ENCODE measurements at places on chromosomes 12 and 14.

DNA sequence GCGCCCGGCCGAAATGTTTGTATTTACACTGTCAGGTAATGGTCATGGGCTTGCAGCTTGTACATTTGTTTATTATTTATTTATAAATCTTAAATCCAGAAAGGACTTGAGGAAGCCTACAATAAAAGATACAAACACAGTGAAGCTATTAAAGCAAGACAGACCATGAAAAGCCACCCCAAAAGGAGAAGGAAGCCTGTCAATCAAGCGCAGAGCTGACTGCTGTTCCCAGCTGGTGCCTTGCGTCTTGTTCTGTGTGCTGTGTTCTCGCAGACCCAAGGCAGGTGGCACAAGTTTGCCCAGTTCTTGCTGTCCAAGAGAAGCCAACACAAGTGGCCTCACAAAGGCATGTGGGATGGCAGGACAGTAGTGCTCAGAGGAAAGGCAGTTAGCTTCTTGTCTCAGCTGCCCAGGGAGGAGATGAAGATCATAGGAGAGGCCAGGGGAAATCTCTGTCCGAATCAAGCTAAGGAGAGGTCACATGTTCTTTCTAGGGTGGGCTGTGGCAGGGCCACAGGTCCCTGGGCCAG, 73.2 kb downstream of the SLC25A47 start:
- no peak for DNase-seq

DNA sequence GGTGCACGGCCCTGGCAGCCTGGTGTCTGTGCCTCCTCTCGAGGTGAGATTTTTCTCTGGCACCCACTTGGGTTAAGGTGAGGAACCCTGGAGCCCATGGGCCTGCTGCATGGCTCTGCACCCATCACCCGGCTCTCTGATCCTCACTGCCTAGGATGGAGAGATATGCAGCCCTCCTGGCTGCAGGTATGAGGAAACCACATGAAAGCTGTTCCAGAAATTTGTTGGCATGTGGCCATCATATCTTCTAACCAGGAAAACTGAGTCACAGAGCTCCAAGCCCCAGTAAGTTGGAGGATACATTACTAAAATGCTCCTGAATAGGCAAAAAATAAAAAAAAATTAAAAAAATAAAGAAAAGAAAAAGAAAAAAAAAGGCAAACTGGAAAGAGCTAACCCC, 39.3 kb upstream of the DDX11 start:
- DNase-seq = no peak

DNA sequence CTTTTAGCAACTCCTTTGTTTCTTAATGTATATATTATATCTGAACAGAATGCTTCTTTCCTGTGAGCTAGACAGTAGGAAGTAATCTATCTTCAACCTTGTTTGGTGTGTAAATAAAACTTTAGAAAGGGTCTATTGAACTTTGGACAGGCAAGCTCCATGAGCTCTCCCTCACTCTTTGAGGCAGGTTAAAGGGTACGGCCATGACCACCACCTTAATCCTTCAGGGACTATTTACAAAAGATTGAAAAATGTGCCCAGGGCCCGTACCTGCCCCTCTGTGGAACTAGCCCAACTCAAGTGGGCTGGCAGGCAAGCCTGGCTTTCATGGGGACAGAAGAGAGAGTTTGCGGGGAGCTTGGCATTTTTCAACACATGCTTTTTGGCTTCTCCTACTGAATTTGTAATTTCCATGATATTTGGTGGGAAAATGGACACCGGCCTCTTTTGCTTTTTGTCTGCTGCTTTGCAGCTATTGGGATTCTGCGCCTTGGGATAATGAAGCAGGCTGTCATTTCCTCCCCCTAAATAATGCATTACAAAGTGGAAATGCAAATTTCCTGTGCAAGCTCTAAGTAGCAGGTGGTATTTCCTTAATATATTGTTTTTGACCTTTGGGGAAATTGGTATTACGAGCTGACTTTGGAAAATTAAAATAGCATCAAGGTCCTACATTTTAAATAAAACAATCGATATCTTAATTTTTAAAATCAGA, 106.0 kb downstream of the HMGA2 start:
- DNase-seq = no peak

GRCh38 chr14:105042813-105043212, 21.9 kb upstream of the CDCA4 start:
- no peak for DNase-seq

DNA sequence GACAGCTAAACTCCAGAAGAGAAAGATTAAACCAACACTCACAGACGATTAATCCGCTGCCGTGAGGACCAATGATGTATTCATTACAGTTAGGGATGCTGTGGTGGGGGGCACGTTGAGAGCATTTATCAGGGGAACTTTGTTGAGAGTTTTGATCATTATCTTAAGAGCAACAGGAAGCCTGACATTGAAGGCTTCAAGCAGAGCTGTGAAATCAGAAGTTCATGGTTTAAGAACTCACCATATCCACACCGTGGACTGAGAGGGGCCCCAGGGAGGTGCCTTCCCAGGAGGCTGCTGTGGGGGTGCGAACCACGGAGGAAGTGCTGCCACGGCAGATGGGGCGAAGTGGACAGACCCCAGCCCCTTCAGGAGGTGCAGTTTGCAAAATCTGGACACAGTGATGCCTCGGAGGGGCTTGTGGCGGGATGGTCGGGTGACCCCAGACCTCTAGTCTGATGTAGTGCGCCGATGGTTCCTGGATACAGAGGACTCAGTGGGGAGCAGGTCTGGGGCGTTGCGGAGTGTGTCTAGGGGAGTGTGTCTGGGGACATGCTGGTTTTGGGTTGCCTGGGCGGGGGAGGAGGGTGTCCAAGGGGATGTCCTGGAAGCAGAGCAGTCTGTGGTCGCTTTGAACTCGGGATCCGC, 73.0 kb downstream of the DIO3 start:
- DNase-seq = no peak

DNA sequence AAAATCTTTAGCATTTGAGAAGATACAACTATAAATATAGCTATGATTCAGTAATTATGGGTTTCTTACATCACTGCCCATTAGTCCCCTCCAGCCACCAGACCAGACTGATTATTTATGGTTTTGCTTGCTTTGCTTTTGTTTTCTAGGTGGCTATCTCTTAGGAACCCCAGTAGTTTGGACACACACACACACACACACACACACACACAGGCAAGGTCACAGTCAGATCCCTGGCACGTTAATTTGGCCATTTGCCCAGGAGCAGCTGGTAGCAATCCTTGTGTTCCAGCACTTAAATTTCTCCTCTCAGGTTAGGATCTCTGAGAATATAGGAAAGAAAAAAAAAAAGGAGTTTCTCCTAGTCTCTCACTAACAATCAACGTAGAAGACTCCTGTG, 90.2 kb upstream of the RESF1 start:
- no peak for DNase-seq

DNA sequence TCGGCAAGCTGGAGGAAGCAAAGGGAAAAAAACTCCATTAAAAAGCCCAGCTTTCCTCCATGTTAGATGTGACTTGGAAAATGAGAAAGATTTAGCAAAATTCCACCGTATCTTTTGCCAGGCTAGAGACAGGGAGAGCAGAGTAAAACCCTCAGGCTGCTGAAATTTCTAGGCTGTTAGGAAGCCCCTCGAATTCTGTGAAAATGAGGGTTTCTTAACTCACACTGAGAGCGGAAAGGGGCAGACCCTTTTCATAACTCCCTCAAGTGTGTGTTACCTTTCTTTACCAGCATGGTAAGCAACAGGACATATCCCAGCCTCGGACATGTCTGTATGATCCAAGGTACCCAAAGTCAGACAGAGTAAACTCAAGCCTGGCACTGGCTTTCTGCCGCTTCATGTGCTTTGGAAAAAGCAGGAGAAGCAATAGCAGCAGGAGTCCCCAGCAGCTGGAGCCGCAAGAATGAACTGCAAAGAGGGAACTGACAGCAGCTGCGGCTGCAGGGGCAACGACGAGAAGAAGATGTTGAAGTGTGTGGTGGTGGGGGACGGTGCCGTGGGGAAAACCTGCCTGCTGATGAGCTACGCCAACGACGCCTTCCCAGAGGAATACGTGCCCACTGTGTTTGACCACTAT, at the start of gene RHOJ:
Gene RHOJ, plus strand, starts transcription at position 37 of the 637 bp plus-strand sequence. Its CDS starts 427 bp downstream, at position 464.
- no peak for DNase-seq

DNA sequence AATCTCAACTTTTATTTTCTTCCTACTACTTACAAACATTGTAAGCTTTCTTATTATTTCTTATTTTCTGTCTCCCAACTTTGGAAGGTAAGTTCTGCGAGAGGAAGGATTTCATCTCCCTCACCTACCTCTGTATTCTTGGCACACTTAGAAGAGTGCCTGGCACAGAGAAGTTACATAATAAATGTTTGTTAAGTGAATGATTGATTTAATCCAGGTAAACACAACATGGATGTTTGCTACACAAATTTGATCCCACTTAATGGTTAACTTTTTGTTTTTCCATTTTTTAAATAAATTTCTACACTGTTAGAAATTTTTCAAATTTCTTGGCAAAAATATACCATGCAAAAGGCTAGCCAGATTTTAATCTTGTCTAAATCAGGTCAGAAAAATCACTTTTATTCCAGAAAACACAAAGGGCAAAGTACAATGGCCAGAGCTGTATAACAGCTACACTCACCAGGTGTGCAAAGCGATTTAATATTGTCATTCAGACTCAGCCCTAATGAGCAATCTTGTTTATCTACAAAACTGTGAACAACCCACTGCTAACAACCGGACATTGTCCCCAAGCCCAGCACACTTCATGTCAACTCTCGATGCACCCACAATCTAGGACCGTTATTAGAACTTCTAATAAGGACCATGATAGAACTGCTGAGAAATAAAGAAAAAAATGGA, 222.1 kb upstream of the EEA1 start:
- no peak for DNase-seq

GRCh38 chr12:113249546-113249945, 28.3 kb downstream of the TPCN1 start:
- no peak for DNase-seq

DNA sequence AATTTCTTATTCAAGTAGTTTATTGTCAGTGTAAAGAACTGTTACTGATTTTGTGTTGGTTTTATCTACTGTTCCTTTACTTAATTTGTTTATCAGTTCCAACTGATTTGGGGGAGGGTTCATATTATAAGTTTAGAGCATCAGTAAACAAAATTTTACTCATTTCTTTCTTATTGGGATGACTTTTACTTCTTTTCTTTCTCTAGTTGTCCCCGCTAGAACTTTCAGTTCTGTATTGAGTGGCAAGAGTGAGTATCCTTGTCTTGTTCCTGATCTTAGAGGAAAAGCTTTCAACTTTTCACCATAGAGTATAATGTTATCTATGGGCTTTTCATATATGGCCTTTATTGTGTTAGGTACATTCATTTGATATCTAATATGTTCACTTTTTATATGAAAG, 584.1 kb downstream of the LRFN5 start:
- no peak for DNase-seq

DNA sequence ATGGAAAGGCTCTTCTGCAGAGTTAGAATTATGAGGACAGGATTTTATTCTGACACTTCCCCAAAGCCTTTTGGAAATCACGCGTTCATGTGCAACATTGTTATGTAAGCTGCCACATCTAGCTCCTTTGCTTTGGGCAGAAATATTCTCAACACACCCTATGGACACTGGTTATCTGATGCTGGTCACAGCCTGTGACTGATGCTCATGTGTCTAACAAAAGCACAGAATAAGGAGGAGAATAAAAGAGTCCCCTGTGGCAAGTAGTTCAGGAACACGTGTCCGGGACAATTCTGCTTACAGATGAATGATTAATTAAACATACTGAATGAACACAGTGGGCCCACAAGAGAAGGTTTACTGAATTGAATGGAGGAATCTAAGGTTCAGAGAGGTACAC, 22.1 kb downstream of the FOXN3 start:
- no peak for DNase-seq

DNA sequence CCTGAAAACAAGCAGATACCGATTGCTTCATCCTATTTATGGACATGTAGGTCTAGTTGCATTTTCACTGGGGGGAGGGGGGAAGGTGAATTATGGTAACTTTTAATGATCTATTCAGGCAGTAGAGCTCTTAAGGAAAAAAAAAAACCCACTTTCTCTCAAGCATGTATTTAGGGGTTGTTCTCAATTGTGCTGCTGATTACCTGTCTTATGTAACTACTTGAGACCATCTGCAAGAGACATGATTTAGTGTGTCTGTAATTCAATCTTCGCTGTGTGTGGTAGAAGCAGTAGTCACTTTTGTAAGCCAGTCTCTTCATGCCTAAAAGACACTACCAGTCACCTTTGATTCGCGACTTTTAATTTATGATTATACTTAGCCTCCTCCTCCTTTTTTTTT, 8.9 kb downstream of the CALM1 start:
- no peak for DNase-seq

- no peak for DNase-seq
Measured at GRCh38 chr14:23925523-23926075, 28.0 kb upstream of the DHRS4 start.

- no peak for DNase-seq
Measured at GRCh38 chr12:2851931-2852330, 4.9 kb downstream of the TEX52 start.

- no peak for DNase-seq
Measured at GRCh38 chr12:116595186-116595585, 36.0 kb downstream of the MAP1LC3B2 start.

DNA sequence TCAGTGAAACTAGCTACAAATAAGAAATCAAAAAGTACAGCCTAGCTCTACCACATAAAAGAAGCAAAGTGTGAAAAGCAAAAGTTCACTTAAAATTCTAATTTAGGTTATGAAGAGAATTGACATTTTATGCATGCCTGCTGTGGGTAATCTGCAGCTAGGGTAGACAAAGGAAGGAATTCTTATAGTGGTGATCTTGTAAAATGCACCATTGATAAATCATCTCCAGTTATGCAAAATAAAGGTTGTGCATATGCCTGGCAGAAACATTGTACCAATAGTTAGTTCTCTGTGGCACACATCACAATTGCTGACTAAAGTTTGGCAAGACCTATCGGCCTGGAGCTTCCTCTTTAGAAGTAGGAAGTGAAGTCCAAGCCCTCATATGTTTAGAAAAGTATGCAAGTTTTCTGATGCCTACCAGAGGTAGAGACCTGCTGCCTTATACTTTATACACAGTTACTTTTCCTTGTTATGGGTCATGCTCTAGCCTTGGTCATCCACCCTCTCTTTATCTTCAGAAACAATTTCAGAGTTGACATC, 78.3 kb downstream of the TSHR start:
- DNase-seq = no peak

GRCh38 chr12:51098611-51099010, 15.2 kb upstream of the CSRNP2 start:
- no peak for DNase-seq

GRCh38 chr14:80549141-80549540, 337.8 kb upstream of the DIO2 start:
- no peak for DNase-seq

DNA sequence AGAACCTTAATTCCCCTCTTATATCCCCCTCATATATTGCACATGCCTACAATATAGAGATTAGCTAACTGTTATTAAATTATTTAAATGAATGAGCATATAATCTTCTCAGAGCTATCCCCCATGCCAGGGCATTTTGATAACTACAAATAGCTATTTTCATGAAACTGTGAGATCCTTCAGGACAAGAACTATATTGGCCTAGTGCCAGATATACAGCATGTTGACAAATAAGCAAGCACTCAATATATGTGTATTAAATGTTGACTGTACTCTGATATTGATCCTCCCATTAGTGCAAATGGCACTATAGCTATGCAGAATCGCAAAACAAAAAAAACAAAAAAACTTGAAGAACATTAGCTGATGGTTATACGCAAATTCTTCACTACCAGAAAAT, 134.1 kb upstream of the OTX2 start:
- no peak for DNase-seq

GRCh38 chr14:26965490-26965889, 367.7 kb upstream of the NOVA1 start:
- no peak for DNase-seq

GRCh38 chr12:79121486-79121885, 256.9 kb downstream of the SYT1 start:
- no peak for DNase-seq

Data from activated naive CD4-positive, alpha-beta T cell treated with anti-CD3 and anti-CD28 coated beads, Interleukin-2, amount 50 U/mL, for 16 hours (primary cell).